ENCODE measurements at places on chromosomes 2 and 18.
A peak's percentile ranks its signal among the peaks of the same experiment; 100 is the strongest.

DNA sequence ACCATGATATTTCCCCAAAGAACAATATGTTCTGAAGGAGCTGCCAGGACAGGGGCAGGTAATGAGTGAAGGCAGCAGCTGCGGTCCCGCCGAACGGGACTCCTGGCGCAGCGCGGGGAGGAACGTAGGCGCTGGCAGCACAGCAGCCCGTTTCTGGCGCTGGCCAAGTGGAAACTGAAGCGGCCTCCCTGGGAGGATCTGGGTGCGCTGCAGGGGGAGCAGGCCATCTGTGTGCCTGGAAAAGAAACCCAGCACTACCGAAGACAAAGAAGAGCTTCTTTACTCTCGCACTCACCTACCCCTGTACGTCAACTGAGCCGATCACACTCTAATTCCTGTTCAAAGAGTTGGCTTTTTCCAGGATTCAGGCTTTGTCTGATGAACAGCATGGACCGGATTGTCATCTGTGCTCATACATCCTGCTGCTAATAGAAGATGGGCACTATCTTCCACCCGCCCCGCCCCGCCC is 11.8 kb downstream of the G6PC2 start:
- no peak for DNase-seq

DNA sequence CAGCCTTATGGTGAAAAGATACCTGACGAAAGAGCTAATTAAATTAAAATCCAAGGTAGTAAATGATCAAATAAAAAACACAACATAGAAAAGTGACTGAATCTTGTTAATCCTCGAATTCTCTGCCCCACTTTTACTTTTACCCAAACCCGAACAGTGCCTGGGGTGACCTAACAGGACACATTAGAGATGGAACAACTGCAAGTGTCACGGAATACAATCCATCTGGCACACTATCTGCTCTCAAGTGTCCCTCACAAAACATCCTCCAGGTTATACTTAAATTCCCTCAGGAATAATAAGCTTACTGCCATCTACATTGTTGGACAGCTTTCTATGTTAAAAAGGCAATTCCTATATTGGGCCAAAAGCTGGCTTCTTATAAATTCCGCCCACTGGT is 236.3 kb upstream of the SLC14A2 start:
- DNase-seq = no peak

DNA sequence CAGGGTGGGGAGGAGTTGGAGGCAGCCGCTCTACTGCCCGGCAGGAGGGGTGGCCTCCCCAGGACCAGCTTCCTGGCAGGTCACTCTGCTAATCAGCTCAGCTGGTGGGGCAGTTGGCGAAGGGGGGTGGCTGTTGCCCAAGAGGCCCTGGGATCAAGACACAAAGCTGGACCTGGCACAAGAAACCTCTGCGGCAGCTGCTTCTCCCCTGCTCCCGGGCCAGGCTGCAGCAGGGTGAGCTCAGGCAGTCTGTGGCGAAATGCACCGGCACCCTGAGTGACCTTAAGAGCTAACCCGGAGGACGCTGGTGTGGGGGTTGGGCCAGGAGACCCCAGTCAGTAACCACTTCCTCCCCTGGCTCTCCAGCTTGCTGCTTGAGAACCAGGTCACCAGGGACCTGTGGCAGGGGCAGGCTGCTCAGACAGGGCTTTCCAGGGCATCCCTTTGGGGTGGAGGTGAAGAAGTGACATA is 31.1 kb downstream of the TOGARAM2 start:
- peak; percentile 22 for DNase-seq

GRCh38 chr2:240322231-240322955 is 113.1 kb upstream of the GPC1 start:
- DNase-seq = no peak

- DNase-seq = no peak
Observed at GRCh38 chr2:37720533-37721200, 49.2 kb upstream of the CDC42EP3 start.

DNA sequence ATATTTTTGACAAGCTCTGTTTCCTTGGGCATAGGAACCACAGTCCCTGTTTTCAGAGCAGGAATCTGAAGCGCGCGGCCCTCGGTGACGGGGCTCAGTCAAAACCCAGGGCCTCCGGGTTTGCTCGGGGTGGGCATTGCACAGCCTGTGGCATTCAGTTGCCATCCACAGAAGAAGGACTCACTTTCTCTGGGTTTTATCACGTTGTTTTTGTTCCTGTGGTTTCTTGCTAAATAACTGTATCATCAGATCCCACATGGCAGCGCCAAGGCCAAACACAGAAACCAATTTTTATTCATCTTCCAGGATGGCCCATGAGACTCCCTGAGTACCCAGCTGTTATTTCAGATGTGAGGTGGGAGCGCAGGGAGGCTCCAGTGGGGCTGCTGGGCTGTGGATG is 35.6 kb downstream of the SGPP2 start:
- DNase-seq = no peak

DNA sequence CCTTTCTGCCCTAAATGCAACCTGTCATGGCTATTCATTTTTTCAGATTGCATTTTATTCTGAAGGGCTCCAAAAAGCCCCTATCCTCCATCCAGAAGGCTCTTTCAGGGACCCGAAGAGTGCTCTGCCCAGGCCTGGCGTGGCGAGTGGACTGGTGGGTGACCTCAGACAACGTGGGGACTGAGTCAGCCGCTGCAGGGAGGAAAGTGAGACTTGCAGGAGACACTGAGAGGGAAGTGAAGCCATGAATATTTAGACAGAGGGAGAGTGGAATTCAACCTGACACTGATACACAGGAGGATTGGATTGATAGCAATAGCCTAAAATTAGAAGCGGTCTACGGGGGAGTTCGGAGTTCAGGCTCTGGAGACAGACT is 63.6 kb upstream of the SIX2 start:
- DNase-seq = no peak

GRCh38 chr2:42804338-42804737 is 12.0 kb upstream of the HAAO start:
- DNase-seq = no peak

GRCh38 chr2:105737980-105738657 is 6.6 kb upstream of the NCK2 start:
- DNase-seq = no peak

DNA sequence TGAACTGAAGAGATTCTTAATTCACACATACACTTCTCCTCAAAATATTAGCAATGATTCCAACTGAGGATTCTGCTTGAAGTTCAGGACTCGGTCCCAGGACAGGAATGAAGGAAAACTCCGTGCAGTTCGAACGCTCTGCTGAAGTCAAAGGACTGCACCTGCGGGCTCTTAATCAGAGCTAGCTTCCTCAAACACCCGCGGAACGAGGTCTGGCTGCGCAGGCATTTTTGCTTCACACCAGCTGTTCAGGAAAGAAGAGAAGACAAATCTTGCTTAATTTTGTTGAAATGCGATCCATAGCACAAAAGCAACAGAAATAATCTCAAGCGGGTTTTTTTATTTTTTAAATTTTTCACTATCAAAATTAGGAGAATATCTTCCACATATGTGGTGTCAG is 175.6 kb downstream of the LAMA1 start:
- no peak for DNase-seq

GRCh38 chr2:74008761-74009395 is 24.2 kb downstream of the TET3 start:
- DNase-seq = no peak

GRCh38 chr2:16861111-16861510 is 195.5 kb upstream of the CYRIA start:
- DNase-seq = no peak

- DNase-seq = no peak
Observed at GRCh38 chr2:161102770-161103450, 57.3 kb upstream of the TANK start.

- DNase-seq = no peak
Observed at GRCh38 chr2:235601960-235602704, 108.3 kb downstream of the AGAP1 start.

GRCh38 chr2:67514515-67514914 is 117.4 kb downstream of the ETAA1 start:
- DNase-seq = no peak

DNA sequence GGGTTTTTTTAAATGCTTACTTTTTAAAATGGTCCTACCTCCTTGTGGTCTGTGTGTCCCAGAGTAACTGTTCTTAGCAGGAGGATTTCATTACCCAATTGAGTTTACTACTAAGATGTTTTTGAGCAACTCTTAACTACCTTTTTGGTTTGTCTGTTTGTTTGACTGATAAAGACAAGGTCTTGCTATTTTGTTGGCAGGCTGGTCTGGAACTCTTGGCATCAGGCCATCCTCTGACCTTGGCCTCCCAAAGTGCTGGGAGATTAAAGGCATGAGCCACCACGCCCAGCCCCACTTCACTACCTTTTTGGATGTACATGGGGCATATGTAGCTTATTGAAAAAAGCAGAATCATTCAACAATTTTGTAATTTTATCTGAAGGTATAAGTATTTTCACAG is 14.9 kb downstream of the MRPS9 start:
- no peak for DNase-seq

GRCh38 chr2:152716805-152717227 is 445 bp downstream of the PRPF40A start:
- peak; percentile 21 for DNase-seq

GRCh38 chr18:41982942-41983660 is 28.1 kb downstream of the PIK3C3 start:
- DNase-seq = no peak

DNA sequence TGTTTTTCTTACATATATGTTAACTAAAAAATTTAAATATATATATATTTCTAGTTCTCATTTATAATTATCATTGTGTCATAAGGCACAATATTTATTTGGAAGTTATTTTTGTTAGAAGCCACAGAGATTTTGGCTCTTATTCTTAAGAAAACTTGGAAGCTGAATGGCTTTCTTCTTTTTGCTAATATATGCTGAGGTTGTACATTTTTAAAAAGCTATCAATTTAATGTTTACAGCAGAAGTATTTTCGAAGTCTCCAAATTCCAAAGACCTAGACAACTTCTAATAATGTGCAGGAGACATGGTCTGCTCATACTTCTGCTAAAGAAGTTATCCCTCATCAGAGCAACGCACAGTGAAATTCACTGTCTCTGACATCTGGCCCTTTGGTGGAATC is 3.7 kb upstream of the PIEZO2 start:
- DNase-seq = no peak

DNA sequence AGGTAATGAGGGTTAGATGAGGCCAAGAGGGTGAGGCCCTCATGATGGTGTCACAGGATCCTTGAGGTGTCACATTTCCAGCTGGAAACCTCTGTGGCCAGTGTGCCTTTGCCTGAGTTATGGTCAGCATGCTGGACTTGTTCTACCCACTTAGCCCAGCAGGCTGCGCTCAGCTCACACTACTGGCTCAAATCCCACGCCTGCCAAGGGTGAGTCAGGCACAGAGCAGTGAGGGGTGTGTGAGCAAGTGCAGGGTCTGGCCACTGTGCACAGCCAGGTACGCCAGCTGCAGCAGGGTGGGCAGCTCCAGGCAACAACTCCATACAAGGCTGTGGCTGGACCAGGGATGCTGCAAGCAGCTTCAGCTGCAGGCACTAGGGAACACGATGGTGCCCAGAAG is 616.6 kb upstream of the FSHR start:
- no peak for DNase-seq

DNA sequence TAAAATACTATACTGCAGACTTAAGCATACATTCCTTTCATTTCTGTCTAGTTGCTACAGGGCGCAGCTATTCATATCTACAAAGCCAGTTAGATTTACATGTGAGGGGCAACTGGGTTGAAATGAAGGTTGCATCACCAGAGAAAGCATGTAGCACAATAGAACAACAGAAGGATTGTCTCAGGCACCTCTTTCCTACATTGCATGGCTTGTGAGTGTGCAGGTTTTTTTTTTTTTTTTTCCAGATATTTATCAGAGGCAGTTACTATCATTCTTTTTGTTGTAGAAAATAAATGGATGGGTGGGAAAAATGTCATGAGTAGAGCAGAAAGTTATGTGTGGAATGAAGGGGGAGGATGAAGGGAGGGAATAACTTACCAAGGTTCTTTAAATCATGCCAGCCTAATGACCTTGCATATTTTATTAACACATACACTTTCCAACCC is 86.8 kb downstream of the ERBB4 start:
- no peak for DNase-seq

DNA sequence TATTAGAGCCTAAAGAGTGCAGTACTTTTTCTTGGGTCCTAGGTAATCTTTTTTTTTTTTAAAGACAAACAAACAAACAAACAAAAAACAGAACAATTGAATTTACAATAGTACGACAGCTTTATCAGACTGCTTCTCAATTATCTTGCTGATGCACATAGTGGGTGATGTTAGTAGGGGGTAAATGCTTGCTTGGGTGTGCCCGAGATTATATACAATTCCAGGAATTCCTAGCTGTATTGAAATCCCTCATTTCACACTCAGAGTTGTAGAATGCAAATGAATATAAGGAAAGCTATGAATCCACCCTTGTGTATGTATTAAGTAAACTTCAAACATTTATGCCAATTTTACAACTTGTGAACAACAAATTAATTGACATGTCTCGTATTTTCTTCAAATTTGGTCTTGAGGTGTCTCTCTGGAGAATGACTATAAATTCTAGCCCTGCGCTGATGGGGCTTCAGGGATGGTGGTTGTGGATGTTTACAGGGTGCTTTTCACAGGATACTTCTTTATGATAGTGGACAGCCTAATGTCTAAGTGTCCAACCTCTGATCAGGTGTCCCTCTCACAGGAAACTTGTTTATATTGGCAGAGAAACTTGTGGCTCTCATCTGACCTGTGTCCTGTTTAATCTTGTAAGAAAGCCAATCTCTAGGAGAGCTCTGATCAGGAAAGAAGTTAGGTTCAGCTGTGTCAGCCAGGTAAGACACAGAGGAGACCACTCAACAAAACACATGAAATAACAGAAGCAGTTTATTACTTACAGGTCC is 61.9 kb upstream of the SLC39A10 start:
- no peak for DNase-seq

DNA sequence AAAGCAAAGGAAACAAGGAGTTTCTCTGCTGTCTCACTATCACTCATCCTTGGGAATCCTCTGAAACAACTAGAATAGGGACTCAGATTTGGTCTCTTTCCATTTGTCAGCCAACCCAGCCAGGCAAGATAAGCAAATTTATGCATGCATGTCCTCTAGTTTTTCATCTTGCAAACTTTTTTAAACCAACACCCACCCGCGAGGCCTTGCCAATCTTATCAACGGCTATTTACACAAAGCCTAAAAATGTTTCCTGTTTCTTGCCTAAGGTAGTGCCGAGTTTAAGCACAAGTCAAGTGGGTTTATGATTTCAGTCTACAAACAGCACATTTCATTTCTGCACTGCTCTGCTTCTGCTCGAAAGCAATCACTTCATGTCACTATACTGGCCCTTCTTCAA is 240.9 kb downstream of the STK39 start:
- no peak for DNase-seq

GRCh38 chr2:233463586-233463985 is 103.0 kb downstream of the USP40 start:
- DNase-seq = no peak

- DNase-seq = no peak
Observed at GRCh38 chr2:141317986-141318385, 812.8 kb downstream of the LRP1B start.

Data from T-helper 9 cell (primary cell).